Pons (tissue), 1 donor: ENCODE measurements at places on chromosomes 2 and 18.

GRCh38 chr2:128980475-128980874, 661.8 kb upstream of the HS6ST1 start:
- DNase-seq: no peak

DNA sequence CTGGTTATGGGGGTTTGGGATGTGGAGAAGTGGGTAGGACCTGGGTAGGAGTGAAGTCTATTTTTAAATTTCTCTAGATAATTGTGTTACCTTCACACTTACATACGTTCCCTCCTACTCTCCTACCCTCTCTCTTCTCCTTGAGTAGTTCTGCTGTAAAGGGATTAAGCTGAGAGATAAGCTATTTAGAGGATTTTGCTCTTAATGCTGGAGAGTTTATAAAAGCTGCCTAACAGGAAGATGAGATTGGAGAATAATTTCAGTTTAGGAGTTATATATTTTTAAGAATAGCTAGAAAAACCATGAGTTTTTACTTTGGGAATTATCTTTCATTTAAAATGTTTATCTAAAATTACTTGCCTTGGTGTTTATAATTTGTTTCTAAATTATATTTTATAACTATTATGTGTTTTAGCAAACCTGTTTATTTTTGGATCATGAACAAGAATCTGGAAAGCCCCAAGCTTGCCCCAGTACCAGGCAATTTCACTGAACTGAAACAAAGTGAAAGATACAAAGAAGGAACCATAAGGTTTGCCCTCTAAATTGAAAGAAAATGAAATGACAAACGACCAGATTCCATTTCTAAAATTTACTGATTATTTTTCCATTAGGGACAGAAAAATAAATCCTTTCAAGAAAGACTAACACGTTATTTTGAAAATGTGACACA, 101.5 kb downstream of the ZNF532 start:
- no peak for DNase-seq

DNA sequence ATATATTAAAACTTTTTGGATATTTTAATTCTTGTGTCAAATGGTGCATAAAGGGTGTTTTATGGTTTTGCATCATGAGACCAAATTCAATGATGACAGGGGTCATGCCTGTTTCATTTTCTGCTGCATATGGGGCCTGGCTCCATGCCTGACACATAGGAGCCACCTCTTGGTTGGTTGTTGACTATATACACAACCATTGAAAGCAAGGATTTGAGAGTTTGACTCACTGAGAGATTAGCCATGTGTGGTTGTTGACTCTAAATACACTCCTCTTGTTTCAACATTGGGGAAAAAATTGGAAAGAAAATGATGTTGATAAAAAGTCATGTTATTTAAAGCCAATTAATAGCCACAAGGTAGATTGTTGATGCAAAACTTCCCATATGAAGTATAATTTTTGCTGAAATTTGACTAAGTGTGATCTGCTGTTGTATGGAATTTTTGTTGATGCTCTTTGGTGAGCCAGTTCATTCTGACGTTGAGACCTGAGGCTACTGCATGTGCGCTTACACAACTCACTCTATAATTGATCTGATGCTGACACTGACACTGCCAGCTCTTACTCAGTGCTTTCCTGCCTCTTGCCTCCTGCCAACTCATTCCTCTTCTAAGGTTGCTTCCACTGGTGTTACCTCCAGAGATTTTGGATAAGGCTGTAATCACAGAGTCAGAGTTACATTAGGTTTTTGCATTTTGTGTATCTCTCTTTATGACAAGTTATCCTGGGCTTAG, 446.2 kb upstream of the SLC14A2 start:
- no peak for DNase-seq

GRCh38 chr18:41905786-41906527, 49.1 kb upstream of the PIK3C3 start:
- DNase-seq: no peak

DNA sequence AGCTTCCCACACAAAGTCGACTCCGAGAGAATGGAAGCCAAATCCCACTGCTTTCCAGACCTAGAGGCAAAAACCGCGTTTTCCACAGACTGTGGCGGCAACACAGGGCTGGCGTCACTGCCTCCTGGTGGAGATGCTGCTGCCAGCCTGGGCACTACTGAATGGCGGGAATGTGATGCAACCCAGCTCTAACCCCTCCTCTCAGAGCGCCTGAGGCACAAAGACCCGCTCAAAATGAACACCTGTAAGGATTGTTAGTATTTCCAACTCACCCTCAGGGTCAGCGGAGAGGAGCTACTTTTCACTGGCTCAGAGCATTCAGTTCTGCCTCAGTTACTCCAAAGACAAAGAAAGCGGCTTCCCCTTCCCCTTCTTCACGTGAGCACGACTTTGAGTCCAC, 548.0 kb upstream of the SALL3 start:
- no peak for DNase-seq

DNA sequence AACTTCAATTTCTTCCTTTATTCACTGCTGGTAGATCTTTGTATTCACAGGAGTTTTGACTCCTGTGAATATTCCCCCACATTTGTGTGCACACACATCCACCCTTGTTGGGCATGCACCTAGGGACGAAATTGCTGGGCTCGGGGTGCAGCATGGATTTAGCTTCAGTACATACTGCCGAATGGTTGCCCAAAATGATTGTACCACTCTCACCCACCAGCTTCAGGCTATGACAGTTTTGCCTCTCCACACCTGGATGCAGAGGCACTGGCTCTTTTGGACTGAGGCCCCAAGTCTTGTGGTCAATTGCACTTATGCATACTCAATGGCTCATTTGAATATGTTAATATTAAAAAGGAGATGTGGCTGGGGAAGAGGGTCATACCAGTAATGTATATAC, 65.1 kb upstream of the ODC1 start:
- DNase-seq: no peak

DNA sequence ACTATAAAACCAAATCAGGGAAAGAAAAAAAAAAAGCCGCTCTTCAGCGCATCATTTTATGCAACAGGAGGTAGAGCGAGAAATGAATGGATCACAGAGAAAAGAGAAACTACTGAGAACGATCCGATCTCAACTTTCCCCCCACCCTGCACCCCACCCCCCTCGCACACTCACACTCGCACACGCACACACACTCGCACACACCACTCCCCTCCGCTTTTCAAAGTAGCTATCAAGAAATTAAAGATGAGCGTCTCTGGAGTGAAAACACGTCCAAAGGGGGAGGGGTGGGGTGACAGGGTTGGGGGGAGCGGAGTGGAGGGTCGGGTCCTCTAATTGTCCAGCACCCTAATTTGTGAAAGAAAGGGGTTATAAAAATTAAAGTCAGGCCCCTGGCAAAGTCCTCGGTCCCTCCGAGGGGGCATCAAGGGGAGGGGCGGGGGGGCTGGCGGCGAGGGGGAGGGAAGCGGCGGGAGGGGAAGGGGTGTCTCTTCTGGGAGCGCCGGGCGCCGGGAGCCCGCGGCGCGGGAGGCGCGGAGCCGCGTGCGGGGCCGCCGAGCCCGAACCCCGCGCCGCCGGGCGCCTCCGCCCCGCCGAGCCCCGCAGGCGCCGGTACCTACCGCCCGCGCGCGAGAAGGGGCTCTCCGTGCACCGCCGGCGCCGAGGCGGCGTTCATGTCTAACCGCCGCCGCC, 428 bp downstream of the TCF4 start:
- peak; percentile 54 for DNase-seq

DNA sequence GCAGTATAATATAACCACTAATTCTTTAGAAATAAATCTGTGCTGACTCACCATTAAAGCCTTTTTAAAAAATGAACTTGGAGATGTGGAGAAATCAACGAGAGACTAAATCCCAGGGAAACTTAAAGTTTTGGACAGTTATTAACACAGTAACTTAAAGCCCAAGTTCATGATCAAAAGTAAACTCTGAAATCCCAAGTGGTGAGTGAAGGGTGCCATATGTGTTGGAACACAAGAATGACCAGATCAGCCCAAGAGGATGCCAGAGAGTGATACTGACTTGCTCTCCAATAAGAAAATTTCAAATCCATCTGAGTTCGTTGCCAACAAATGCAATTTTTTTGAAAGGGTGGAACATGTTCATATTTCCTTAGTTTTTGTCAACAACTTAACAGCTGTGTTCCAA, 838.1 kb upstream of the ACVR2A start:
- DNase-seq: no peak

DNA sequence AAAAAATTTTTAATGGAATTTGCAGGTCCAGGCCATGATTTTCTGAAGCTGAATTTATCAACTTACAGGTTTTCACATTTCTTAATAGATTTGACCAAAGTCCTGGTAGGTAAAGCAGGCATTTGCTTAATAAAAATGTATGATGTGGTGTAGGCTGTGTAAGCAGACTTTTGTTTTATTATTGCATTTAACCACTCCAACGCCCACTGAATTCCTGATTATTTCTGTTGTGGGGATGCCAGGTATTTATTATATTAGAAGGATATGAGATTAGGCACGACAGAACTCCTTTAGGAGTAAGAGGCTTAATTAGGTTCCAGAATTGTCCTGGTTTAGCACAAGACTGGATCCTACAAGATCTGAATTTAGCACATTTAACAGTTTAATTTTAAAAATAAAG, 111.1 kb downstream of the ADCYAP1 start:
- DNase-seq: no peak

DNA sequence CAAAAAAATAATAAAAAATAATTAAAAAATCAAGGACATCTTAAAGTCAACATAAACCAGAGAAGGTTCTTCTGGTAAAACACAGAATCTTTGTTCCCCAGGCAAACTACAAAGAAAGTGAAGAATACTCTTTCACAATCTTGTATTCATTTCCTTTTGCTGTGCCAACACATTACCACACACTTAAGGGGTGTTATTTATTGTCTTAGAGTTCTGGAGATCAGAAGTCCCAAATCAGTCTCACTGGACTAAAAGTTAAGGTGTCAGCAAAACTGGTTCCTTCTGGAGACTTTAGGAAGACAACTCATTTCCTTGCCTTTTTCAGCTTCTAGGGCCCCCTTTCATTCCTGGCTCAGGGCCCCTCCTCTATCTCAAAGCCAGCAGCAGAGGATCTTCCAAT, 12.2 kb upstream of the CAB39 start:
- DNase-seq: peak; percentile 78

- DNase-seq: no peak
Observed at GRCh38 chr2:28506112-28506910, 10.5 kb downstream of the PLB1 start.

GRCh38 chr2:34601561-34601960, 1002.5 kb upstream of the FAM98A start:
- no peak for DNase-seq

DNA sequence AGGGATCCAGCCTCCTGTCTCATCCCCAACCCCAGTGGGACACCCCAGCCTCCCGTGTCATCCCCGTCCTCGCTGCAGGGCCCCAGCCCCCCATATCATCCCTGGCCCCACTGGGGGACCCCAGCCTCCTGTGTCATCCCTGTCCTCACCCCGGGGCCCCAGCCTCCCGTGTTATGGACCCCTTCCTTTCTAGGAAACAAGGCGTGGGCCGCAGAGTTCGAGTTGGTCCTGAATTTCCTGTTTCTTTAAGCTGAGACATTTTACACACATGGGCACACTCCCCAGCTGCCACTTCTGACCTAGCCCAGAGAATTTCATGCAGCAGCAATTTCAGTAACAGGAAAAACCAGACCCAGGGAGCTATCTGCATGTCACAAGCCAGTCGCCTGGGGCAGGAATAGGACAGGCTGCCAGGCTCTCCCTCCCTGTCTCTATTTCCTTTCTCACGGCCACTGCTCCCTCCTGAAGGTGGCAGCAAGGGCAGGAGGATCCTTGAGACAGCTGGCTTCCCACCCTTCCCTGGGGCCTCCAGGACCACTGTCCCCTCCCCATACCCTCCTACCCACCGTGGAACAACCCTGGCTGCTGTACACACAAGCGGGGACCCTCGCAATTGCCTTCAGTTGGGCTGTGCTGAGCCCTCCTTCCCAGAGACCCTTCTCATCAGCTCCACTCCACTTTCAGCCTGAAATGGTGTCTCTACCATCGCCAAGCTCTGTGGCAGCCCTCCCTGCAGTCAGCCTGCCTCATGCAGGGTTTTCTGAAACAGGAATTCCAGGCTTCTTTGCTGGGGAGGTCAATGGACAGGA, 141.9 kb upstream of the ID2 start:
- DNase-seq: no peak

DNA sequence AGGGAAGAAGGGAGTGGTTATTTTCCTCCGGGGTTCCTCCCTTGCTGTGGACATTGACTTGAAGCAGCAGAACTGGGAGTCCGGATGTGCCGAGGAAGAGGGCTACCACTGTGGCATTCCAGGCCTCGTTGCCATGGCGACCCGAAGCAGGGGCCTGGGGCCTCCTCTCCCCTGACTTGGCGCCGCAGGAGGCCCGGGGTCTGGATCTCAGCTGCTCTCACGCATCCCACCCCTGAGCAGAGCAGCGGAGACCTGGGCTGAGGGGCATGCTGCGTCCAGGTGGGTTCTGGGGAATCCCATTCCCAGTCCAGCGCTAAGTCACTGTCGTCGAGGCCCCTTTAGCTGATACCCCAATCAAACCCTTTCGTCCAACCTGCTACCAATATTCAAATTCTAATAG, 100.2 kb downstream of the BCL11A start:
- DNase-seq: no peak
